Activated CD4-positive, alpha-beta T cell treated with anti-CD3 and anti-CD28 coated beads, Interleukin-2, amount 50 U/mL, for 24 hours (primary cell): ENCODE measurements at places on chromosomes 6 and 20.

- DNase-seq = no peak
Observed at GRCh38 chr6:44128020-44128917, 915 bp downstream of the TMEM63B start.

- DNase-seq = no peak
Observed at GRCh38 chr6:15447546-15448267, 201.8 kb downstream of the JARID2 start.

- no peak for DNase-seq
Observed at GRCh38 chr6:3584606-3585005, 127.8 kb upstream of the SLC22A23 start.

DNA sequence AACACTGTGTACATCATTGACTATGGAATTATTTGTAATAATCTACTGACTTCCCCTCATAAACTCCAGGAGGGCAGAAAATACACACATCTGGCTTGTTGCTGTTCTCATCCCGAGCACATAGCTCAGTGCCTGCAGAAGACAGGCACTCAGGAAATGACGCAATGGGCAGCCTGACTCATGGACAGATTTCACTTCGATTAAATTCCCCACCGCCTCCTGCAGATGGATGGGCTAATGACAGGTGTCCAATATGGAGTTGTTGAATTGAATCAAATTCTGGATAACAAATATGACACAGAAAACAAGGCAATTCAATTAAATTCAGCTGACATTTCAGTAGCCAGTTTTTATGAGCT, 9.1 kb downstream of the ANKRD60 start:
- no peak for DNase-seq

DNA sequence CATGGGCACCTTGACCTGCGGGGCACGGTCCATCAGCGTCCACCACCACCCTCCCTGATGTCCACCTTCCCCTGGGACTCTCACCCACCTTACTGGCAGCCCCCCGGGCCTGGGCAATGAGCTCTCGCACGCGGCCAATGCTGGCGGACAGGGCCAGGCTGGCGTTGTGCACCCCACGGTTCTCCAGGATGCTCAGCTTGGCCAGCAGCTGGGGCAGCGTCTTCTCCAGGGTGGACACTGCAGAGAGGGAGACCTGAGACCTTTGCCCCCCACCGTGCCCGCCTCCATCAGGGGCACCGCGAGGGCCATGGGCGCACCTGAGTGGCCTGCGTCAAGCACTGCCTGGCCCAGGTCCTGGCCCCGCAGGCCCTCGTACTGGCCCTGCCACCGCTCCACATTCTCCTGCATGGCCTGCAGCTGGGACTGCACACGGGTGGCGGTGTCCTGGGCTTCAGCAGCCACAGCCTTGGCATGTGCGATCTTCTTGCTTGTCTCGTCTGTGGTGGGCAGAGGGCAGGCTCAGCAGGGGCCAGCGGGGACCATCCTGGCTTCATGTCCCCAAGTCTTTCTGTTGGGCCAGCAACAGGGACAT, 12.0 kb downstream of the ADRM1 start:
- DNase-seq = no peak

DNA sequence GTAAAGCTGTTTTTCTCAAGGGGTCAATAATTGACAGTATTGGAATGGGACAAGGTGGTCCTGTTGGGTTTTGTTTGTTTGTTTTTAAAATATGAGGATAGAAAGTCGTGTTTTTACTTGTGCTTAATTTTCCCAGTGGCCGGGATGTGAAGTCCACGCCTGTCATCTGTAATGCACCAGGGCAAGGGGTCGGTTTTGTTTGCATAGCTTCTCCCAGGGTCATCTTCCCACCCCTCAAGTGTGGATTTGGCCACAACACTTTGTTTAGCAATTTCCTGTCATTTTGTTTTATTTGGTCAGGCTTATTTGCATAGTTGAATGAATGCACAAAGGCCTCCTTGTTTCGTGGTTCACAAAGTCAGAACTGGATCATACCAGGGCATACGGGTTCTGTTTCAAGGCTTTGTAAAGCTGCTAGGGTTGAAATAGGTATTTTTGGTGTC, 29.8 kb downstream of the SYNJ2 start:
- no peak for DNase-seq

DNA sequence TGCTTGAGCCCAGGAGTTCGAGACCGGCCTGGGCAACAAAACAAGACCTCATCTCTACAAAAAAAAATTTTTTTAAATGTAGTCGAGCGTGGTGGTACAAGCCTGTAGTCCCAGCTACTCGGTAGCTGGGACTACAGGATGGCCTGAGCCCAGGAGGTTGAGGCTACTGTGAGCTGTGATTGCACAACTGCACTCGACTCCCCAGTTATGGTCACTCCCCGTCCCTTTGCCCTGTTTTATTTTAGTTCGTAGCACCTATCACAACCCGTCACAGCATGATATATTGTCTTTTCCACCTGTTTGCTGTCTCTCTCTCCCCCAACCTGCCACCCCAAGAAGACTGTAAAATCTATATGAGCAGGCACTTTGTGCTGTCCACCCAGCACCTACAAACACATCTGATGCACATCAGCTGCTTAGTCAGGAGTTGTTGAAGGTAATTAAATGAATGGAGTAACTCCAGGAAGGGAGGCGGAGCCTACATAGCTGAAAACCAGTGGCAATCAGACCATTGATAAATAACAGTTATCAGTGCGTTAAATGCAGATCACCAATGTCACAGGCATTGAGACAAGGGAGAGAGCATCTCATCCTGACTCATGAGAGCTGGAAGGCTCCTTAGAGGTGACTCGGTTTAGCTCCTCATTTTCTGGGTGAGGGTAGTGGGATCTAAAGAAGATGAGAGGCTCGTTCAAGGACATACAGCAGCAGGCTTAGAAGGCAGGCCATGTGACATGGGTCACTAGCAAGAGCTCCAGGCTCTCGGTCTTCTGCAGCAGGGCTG, 14.4 kb upstream of the XRN2 start:
- no peak for DNase-seq

- no peak for DNase-seq
Observed at GRCh38 chr6:25835442-25836283, 3.8 kb upstream of the SLC17A1 start.

- DNase-seq = no peak
Observed at GRCh38 chr6:147381712-147382111, 126.8 kb upstream of the SAMD5 start.

DNA sequence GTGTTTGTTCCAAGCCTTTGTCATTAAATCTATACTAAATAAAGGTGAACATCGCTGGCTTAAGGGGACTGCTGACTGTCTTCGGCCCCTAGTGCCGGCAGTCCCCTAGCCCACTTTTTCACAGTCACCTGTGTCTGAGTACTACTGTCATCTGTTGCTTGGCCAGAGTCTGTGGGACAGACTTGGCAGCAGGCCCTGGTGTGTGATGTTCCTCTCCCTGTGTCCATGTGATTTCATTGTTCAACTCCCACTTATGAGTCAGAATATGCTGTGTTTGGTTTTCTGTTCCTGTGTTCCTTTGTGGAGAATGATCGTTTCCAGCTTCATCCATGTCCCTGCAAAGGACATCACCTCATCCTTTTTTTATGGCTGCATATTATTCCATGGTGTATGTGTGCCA, 133.4 kb downstream of the HAO1 start:
- DNase-seq = no peak

DNA sequence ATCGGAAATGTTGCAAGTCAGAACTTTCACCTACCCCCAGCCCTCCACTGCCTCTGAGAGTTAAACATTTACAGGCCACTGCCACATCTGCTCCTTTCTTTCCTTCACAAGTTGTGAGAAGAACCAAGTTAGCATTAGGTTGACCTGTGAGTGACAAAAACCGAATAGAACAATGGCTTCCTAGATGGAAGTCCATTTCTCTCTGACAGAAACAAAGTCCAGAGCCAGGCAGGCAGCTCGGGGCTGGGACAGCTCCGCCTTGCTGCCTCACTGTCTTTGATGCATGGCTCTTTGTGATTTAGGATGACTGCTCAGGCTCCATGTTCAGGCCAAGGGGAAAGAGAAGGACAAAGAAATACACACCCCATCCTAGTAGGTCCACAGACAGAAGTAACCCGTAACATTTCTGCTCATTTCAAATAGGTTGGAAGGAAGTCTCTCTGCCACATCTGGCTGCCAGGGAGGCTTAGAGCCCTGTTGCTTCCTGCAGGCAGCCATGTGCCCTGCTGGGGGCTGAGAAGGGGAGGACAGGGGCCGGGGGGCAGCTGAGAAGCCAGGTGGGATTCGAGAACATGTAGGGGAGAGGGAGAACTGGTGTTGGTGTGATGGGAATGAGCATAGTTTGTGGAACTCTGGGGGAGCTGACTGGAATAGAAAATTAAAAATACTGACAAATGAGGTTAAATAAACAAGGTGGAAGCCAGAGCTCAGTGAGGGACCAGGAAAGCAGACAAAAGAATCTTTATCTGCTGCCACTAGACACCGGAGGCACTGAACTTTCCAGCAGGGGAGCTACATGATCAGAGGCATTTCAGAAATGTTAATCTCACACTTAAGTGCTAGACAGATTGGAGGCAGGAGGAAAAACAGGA, 19.5 kb upstream of the IER3 start:
- DNase-seq = no peak

DNA sequence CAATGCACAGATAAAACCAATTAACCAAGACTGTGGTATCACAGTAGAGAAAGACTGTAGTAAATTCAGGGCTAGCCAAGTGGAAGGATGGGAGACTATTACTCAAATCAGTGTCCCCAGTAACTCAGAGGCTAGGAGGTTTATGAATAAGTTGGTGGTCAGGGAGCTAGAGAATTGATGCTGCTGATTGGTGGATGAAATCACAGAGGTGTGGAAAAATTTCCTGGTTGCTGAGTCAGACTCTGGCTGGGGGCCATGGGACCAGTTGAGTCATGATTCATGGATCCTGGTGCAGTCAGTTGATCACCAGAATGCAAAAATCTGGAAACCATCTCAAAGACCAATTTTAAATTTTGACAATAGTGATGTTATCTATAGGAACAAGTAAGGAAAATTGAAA, 555.9 kb downstream of the C6orf118 start:
- DNase-seq = no peak

- no peak for DNase-seq
Observed at GRCh38 chr6:122652431-122652830, 42.2 kb downstream of the PKIB start.

- no peak for DNase-seq
Observed at GRCh38 chr6:14735956-14736486, 509.8 kb upstream of the JARID2 start.

DNA sequence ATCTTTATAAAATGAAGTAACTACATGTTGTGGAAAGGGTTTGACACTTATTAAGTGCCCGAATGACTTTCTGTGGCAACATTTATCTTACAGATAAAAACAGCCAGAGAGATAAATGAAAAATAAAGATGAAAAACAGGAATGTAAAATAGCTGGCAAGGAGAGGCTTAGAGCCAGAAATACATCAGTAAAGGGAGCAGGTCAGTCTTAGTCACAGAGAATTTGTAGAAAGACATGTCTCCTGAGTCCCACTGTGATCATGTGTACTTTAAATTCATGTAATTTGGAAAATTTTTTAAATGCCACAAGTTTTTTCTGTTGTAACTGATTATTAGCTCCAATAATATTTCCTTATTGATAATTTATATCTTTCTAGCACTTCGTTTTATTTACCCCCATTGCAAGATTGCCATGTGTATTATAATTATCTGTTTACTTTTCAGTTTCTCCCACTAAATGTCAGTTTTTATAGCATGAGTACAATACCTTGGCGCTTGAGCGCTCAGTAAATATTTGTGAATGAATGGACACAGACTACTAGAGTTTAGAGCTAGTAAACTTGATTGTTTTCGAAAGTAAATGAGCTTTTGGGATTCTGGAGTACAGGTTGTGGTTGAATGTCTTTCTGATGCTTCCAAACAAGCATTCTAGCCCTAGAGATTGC, 15.2 kb downstream of the TAB2 start:
- no peak for DNase-seq

- DNase-seq = no peak
Observed at GRCh38 chr6:142088858-142089216, 43.9 kb upstream of the GJE1 start.

DNA sequence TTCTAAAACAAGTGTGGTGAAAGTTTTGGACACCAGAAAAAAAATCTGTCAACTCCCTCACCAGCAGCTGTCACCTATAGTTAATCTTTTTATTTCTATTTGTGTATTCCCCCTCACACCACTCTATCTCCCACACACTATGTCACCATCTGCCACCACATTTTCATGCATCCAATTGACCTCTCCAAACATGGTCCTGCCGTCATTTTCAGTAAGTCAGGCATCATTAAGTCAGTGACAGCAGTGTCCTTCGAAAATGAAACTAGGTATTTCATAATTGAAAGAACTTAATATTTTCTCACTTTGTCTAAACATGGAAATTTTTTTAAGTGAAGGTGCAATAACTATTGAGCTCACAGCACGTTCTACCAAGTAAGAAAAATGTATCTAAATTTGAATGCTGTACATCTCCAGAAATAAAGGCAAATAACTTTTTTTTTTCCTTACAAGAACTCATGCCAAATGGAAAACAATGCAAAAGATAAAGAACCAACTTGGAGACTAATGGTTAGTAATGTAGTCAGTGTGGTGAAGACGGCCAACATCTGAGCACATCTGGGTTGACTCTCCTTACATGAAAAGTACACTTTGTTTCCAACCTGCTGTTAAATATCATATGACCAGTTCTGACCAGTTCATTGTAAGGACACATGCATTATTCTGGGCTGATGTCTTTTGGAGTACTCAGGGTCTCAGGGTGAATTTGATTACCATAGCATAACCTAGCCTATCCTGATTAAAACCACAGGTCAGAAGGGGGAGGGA, 623.3 kb upstream of the MANEA start:
- DNase-seq = no peak

- peak; percentile 26 for DNase-seq
Observed at GRCh38 chr6:7920425-7920824, 9.8 kb upstream of the TXNDC5 start.

DNA sequence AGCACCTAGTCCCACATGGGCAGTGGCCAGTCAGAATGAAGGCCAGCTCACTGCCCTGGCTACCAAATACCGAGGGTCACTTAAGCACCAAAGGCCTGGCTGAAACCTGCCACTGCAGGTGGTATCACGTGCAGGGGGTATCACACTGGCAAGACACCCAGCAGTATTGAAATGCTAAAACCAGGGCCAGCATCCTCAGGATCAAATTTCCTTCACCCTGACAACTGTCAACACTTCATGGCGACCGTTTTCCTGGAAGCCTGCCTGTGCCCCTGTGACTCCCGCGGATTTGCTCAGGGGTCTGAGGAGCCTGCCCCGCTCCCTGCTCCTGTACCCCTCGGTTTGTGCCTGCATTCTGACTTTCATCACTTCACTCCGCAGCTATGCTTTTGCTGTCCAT, 151.1 kb downstream of the TTLL2 start:
- DNase-seq = no peak

- no peak for DNase-seq
Observed at GRCh38 chr6:13986700-13987399, 62.1 kb downstream of the RNF182 start.

GRCh38 chr20:19779634-19780033, 21.6 kb downstream of the RIN2 start:
- DNase-seq = no peak

- no peak for DNase-seq
Observed at GRCh38 chr20:1623501-1624205, 3.8 kb upstream of the SIRPB1 start.

DNA sequence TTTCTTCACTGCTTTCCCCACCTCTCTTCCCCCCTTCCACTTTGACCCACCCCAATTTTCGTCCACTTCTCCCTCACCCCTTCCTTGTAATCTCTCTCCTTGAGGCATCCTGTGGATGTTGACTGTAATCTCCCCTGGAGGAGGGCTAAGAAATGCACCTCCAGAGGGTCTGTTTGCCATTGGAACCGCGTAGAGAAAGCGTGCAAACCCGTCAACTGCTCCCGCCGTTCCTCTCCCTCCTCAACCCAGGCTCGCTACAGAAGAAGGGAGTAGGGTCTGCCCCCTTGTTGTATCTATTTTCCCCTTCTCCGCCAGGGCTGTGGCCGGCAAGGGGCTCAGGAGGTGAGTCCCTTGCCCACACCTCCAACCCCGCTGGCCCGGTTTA, 502 bp upstream of the HTR1E start:
- DNase-seq = no peak
